ENCODE measurements at places on chromosomes 2 and 18.

DNA sequence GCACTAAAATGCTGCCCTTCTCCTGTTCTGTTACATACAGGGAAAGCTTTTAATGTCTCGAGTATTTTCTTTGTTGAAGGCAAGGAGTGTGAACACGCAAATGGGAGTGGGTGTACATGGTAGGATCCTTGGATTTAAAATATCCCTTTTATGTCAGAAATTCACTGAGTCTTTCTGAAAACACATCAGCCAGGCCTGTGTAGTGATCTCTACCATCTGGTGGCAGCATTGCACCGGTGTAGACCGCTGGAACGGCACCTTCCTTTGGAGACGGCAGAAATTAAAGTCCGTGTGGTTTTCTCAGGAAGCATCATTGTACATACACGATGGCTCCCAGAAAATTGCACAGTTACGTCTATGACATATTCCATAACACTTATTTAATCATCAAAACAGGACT, 515.8 kb downstream of the GALR1 start:
- no peak for DNase-seq

- DNase-seq: peak; percentile 94
Observed at GRCh38 chr2:88074854-88075292, 7.2 kb downstream of the SMYD1 start.

- DNase-seq: no peak
Observed at GRCh38 chr2:78654941-78655340, 370.6 kb upstream of the REG3G start.

DNA sequence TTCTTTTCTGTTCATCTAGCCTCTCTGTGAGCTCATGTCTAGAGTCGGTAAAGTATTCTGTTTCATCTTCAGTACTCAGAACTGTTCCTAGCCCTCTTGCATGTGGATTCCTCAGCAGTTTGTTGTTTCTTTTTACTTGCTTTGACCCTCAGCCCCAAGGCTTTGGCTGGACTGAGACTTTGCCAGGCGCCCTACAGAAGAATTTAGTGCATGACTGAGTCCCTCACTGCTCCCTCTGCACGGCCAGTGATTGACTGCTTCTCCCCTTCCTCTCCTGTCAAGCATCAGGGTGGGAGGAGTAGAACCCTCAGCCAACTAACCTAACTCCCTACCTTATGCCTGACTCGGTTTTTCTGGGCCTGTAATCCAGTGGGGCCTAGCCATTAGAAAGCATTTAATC, 109.8 kb downstream of the ESCO1 start:
- DNase-seq: no peak

GRCh38 chr2:139201516-139201915, 421.3 kb upstream of the NXPH2 start:
- DNase-seq: peak; percentile 2

- peak; percentile 50 for DNase-seq
Observed at GRCh38 chr18:9209279-9209678, 72.7 kb downstream of the ANKRD12 start.

DNA sequence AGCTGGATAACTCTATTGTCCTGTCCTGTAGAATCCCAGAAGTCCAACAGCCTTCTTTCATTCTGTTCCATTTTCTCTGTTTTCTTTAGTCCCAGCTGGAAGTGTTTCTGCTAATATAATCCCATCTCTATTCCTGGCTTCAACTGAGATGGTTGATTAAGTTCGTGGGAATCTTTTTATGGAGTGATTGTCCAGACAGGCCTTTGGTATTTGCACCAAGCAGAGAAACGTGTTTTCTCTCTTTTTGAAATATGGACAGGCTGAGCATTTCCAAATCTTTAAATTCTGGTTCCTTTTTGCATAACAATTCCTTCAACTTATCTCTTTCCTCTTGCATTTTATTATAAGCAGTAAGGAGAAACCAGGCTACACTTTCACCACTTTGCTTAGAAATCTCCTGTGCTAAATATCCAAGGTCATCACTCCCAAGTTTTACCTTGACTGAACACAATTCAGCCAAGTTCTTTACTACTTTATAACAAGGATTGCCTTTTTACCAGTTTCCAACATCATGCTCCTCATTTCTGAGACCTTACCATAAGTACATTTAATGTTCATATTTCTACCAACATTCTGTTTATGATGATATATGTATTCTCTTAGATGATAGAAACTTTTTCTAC, 108.8 kb downstream of the ZFP36L2 start:
- no peak for DNase-seq

GRCh38 chr2:7182525-7182924, 265.3 kb downstream of the RNF144A start:
- DNase-seq: no peak

GRCh38 chr2:27086090-27086723, 365 bp upstream of the KHK start:
- peak; percentile 91 for DNase-seq

DNA sequence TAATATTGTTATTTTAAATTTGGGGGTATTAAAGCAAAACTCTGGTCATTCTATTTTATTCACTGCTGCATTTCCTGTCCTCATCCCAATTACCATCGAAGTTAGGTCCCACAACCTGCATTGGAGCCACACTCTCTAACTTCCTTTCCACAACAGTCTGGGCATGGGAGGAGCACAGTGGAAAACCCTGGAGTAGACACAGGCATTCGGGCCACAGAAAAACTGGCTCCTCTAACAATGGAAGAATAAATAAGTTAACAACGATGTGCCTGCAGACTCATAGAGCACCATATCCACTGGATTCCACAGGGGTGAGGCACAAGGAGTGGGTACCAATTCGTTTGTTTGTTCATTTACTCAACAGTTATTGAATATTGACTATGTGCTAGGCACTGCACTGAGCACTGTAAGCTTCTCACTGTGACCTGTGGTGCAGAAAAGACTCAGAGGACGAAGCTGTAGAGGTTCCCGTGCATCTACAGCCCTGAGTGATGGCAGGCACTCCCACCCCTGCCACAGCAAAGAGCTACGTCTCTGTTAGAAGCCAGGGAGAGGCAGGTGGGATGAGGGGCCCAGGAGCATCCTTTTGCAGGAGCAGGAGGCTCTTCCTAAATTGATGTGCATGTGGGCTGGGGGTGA, 154.2 kb upstream of the PGAP1 start:
- no peak for DNase-seq

- no peak for DNase-seq
Observed at GRCh38 chr2:207403950-207404349, 125.8 kb upstream of the CREB1 start.

- no peak for DNase-seq
Observed at GRCh38 chr2:134669731-134670669, 48.8 kb downstream of the TMEM163 start.
